ENCODE measurements at places on chromosomes 1 and 21. TPM values are rescaled to one million over a fixed set of nuclear protein-coding genes. Genes with fewer than 3 reads are reported as not detected.
A peak's percentile ranks its signal among the peaks of the same experiment; 100 is the strongest.

- DNase-seq = no peak
Measured at GRCh38 chr1:51331206-51332100, 1.1 kb upstream of the TTC39A start.

GRCh38 chr1:89104147-89104546 is 21.8 kb downstream of the GBP2 start:
- no peak for DNase-seq

DNA sequence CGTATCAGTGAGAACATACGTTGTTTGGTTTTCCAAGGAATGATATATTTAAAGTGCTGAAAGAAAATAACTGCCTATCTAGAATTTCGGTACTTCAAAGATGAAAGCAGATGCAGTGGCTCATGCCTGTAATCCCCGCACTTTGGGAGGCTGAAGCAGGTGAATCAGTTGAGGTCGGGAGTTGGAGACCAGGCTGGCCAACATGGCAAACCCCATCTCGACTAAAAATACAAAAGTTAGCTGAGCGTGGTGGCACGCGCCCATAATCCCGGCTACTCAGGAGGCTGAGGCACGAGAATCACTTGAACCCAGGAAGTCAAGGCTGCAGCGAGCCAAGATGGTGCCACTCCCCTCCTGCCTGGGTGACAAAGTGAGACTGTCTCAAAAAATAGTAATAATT is 16.4 kb downstream of the CD244 start:
- no peak for DNase-seq

DNA sequence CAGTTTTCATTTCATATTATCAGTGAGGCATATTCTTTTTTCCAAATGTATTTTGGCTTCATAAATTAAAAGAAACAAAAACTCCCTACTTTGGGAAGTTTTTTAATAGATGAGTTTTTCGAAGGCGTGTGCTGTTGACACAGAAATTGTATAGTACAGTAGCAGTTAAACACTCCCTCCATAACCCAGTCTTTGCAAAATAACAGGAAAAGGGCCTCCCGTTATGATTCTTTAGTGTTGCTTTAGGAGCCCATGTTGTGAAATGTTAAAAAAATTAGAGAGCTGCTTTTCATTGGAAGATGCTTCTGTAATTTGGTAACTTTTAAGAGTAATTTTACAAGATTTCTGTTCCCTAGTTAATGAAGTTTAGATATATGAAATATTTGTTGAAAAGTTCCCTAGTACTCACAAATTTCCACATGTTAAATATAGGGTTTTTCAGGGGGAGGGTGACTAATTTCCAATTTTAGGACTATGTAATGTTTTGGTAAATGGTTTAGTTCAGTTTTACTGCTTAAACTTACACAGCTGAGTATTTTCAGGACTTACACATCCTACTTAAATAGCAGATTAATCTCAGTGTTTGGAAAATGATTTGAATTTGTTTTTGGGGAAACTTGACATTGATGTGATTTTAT is 2.0 kb downstream of the CAMSAP2 start:
- DNase-seq = peak; percentile 8

DNA sequence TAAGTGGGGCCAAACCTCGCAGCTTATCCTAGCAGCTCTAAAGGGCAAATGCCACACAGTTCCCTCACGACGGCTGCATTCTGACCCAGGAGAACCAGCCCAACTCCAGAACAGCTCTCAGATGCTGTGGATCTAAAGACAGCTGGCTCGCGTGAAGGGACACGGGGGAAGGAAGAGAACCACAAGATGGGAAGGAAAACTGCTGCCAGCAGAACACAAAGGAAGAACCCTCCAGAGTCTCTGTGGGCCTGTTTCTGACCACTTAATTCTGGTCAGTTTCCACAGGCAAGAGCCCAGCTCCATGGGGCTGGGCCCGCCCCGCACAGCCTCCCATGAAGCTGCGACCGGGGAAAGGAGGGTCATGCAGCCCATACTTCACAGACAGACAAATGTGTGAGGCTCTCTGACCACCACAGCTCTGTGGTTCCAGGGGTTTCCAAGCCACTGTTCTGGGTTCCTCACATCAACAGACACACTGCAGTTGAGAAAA is 61.1 kb downstream of the SLC45A1 start:
- no peak for DNase-seq

DNA sequence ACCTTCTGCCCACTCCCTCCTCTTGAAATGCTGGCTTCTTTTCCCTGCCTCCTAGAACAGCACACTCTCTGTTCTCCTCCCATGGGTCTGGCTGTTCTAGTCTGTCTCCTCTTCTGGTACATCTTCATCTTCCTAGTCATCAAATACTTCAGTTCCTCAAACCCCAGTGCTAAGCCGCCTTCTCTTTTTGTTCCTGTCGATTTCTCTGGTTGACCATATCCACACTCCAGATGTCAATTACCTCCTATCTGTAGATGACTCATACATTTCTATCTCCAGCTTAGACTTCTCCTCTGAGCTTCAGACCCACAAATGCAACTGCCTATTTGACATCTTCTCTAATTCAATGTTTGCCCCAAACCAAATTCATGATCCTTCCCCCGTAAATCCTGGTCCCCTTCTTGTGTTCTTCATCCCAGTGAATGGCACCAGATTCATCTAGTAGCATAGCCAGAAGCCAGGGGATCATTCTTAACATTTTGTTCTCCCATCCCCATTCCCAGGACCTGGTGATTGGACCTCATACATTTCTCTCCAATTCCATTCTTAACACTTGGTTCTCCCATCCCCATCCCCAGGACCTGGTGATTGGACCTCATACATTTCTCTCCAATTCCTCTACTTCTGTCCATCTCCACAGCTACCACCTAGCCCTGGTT is 35.9 kb downstream of the USP24 start:
- DNase-seq = no peak

DNA sequence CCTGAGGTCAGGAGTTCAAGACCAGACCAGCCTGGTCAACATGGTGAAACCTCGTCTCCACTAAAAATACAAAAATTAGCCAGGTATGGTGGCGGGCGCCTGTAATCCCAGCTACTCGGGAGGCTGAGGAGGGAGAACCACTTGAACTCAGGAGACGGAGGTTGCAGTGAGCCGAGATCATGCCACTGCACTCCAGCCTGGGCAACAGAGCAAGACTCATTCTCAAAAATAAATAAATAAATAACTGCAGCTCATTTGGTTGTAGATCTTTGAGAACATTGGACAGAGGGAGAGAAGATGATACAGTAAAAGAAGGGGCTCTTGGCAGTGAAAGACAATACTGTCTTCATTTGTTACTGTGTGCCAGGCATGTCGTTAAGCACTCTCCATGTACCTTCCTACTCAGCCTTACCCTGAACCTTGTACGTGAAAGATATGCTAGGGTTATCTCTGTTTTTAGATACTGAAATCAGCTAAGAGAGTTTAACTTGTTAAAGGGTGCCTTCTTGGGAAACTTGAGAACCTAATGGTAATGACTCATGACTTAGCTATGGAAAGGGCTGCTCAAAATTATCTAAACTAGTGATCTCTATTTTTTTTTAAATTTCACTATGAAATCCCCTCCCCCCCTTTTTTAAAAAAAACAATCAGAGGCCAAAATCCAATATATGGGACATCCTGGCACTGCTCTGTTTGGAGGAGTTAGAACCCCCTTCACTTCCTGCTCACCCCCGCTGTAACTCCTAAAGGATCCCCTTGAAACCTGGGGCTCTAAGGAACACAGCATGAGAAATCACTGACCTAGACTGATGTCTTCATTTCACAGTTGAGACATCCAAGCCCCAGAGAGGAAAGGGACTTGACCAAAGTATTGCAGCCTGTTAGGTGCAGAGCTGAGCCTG is 6.8 kb upstream of the KPNA6 start:
- no peak for DNase-seq

- DNase-seq = peak; percentile 63
Measured at GRCh38 chr1:3186526-3186921, 117.5 kb downstream of the PRDM16 start.

DNA sequence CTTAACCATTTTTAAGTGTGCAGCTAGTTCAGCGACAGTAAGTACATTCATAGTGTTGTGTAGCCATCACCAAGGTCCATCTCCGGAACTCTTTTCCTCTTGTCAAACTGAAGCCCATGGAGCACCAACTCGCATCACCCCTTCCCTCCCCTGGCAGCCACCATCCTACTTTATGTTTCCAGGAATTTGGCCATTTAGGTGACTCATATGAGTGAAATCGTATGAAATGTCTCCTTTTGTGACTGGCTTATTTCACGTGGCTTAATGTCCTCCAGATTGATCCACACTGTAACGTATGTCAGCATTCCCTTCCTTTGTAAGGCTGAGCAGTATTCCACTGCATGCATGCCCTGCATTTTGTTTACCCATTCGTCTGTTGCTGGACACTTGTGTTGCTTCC is 2.5 kb downstream of the COL6A2 start:
- DNase-seq = no peak

DNA sequence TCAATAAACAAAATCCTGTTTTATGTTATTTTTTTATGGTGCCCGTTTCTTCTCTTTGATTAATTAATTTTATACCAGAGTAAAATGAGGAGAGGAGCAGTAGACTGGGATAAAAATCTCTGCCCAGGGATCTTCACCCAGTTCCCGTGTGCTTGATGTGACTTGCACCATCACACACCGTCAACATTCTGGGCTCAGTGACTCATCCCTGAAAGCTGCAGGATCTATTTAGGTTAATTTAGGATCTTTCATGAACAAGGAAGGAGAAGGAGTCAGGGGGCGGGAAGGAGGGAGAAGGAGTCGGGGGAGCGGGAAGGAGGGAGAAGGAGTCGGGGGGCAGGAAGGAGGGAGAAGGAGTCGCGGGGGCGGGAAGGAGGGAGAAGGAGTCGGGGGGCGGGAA is 182.4 kb downstream of the SMYD3 start:
- no peak for DNase-seq

- DNase-seq = peak; percentile 20
Measured at GRCh38 chr1:68049941-68050878, at the start of gene DIRAS3. Gene DIRAS3 (minus strand): TSS chr1:68050627. CDS start chr1:68047297, 3,330 bp downstream.

DNA sequence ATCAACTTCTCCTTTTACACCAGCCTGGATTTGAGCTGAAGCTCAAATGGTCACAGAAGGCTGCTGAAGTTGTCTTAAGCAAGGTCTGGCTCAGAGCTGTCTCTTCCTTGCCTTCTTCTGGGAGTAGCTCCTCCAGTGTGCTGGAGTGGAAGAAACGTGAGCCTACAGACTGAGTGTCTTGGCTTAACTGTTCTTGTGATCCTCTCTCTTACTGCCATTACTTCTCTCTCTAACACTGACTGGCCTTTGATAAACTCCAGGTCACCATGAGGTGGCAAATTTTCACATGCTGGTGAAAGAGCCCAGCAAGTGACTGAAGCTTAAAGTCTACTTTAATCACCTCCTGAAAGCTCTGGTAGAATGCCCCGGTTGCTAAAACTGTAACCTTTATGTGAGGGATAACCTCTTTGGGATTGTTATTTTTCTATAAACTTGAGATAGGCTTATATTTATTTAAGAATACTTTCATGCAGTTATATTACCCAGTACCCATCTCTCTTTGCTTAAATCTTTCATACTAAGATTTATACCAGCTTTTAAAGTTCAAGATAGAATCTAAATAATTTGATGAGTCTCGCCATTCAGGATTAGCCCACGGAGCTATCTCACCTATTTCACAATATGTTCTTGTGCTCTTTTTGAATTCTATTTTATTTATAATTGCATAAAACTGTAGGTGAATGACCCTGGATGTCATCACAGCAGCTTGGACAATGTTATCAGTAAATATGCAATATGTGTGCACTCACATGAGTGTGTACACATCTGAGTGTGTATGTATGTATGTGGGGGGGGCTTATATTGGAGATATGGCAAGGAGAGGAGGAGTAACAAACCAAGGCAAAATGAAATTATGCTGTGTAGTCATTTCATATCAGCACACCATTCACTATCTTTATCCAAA is 924.0 kb downstream of the LTN1 start:
- DNase-seq = no peak

- no peak for DNase-seq
Measured at GRCh38 chr21:9735421-9735961, 785.9 kb upstream of the TPTE start.

- no peak for DNase-seq
Measured at GRCh38 chr1:26019641-26020315, 1.8 kb upstream of the EXTL1 start.

DNA sequence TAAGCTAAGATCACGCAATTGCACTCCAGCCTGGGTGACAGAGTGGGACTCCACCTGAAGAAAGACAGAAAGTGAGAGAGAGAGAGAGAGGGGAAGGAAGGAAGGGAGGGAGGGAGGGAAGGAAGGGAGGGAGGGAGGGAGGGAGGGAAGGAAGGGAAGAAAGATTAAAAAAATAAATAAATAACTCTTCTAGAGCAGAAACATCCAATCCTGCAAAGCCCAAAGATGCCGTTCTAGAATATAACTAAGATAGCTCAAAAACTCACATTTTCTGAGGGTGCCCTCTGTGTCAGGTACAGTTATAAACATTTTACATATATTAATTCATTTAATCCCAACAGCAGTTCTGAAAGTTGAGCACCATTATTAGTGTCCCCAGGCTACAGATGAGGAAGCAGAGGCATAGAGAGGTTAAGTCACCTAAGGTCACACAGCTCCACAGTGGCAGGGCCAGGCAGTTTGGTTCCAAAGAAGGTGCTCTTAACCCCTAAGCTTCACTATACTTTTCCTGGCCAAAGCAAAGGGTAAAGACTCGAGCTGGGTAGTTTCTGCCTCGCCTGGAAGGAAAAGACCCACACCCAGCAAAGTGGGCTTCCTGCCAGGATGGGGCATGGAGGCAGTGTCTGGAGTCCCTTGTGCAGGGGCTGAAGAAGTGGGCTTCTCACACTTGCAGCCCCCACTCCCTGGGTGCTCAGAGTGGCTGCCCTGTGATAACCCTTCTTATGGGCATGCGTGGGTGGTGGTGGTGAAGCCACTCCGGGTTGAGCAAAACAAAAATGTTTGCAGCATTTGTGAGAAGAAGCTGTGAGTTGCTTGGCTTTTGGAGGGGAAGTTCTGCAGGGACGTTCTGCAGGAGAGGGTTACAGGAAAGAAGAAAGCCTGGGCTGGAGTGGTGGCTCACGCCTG is 7.9 kb upstream of the PIK3CD start:
- no peak for DNase-seq

- DNase-seq = no peak
Measured at GRCh38 chr21:36627242-36627641, 71.7 kb upstream of the SIM2 start.

- no peak for DNase-seq
Measured at GRCh38 chr1:10415211-10415930, 14.9 kb upstream of the CENPS start.

- no peak for DNase-seq
Measured at GRCh38 chr21:36700295-36700970, 1.5 kb downstream of the SIM2 start.

- peak; percentile 20 for DNase-seq
Measured at GRCh38 chr1:174769961-174770549, 229.7 kb upstream of the CACYBP start.

DNA sequence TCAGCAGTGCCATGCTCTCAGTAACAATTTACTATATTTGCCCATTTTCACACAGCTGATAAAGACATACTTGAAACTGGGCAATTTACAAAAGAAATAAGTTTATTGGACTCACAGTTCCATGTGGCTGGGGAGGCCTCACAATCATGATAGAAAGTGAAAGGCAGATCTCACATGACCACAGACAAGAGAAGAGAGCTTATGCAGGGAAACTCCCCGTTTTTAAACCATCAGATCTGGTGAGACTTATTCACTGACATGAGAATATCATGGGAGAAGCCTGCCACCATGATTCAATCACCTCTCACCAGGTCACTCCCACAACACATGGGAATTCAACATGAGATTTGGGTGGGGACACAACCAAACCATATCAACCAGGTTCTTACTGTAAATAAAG is 112.1 kb upstream of the C1orf87 start:
- no peak for DNase-seq

- DNase-seq = no peak
Measured at GRCh38 chr1:186798960-186799688, 29.6 kb upstream of the PLA2G4A start.

KRTAP10-2 gene
- polyA plus RNA-seq = not detected

CD53 gene
- 11.0 TPM for polyA plus RNA-seq

GBP2 gene
- polyA plus RNA-seq = 7.2 TPM

MIS18A gene
- 18.6 TPM for polyA plus RNA-seq

TFF1 gene
- 0.49 TPM for polyA plus RNA-seq
